ENCODE measurements at places on chromosomes 7 and 10.
A peak's percentile ranks its signal among the peaks of the same experiment; 100 is the strongest.

DNA sequence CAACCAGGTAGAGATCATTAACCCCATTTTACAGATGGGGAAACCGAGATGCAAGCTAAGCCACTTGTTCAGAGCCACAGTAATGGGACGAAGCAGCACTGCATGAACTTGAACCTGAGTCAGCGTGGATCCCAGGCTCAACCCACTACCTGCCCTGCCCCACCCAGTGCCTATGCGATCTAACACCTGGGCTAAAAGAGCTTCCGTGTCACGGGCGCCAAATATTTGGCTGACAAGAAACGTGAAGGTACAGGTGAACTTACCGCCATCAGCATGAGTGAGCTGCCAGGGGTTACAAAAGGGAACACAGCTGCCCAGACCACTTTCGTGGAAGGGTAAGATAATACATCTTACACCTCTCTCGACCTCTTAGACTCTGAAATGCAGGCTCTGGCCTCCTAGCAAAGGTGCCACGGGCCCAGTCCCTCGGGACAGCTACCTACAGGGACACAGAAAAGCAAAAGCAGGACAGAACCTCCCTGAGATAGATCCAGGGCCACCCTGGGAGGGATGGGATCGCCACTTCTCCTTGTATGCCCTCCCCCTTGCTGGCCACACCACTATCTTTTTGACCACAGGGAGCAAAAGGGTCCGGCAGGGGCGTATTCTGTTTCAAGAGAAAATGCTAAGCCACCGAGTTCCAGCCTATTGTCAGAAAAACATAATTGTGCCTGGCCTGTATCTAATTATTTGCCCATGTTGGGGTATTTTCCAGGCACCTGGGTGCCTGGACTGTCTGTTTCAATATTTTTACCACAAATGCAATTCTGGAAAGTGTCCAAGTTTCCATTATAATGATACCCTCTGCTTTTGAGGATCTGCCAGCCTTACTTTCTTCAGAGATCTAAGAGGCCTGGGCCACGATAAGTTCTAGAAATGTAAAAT is 6.4 kb downstream of the CHST15 start:
- DNase-seq = no peak

DNA sequence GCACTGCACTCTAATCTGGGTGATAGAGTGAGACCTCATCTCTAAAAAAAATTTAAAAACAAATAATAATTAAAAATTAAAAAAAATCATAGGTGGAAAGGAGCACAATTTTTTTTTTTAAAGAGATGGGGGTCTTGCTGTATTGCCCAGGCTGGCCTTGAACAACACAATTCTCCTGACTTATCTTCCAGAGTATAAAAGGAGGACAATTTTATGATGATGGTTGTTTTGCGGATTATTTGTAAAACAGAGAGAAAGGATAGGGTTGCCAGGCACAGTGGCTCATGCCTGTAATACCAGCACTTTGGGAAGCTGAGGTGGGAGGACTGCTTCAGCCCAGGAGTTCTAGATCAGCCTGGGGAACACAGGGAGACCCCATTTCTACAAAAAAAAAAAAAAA is 5.0 kb downstream of the ACTR1A start:
- DNase-seq = no peak

GRCh38 chr10:46549171-46550075 is 7.0 kb downstream of the GPRIN2 start:
- DNase-seq = no peak

DNA sequence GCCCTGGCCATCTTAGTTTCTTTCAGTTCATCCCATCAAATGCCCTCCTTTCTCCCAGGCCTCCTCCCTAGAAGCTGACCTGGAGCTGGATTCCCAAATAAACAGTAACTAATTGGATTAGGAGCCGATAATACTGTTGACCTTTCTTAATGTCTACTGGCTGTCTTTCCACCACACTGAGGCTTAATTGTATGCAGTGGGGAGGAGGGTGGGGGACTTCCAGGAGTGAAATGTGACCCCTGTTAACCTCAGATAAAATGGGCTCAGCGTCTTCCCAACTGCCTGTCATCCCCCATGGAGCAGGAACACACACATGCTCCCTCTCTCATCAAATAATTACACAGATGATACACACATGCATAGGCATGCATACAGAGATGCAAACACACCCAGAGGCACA is 53.7 kb upstream of the LBX1 start:
- DNase-seq = no peak

GRCh38 chr7:116942504-116942903 is 10.8 kb upstream of the ST7 start:
- DNase-seq = no peak

GRCh38 chr10:99531026-99531695 is 1.6 kb upstream of the NKX2-3 start:
- DNase-seq = no peak

DNA sequence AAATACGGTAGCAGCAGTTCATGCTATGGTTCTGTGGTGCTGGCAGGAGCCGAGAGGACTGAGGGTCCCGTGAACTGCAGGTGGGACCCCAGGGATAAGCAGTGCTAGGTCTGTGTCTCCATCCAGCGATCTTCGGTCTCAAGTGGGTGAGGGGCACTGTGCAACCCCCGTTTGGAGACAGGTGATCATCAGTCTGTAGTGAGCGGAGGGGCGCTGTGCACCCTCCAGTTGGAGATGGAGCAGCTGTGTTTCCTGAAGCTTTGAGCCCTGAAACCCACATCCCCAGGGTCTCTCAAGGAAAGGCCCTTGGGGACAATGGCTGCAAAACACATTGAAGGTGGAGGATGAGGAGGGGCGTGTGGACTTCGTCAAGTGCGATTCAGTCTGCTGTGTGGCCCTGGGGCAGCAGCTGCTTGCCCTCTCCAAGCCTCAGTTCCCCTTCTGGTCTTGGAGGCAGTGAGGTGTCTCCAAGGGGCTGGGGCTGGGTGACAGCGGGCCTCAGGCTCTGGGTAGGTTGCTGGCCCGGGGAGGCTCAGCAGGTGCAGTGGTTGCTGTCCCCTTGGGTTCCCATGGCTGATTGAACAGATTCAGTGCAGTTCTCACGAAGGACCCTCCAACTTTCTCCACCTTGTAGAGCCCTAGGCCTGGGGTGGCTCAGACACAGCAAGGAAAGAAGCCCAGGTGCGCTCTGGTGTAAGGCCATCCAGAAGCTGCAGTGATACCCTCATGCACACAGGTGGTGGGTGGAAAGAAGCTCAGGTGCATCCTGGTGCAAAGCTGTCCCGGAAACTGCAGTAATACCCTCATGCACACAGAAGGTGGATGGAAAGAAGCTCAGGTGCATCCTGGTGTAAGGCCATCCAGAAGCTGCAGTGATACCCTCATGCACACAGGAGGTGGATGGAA is 160.6 kb downstream of the ADARB2 start:
- no peak for DNase-seq

GRCh38 chr10:62511656-62512055 is 137.5 kb downstream of the ZNF365 start:
- no peak for DNase-seq

DNA sequence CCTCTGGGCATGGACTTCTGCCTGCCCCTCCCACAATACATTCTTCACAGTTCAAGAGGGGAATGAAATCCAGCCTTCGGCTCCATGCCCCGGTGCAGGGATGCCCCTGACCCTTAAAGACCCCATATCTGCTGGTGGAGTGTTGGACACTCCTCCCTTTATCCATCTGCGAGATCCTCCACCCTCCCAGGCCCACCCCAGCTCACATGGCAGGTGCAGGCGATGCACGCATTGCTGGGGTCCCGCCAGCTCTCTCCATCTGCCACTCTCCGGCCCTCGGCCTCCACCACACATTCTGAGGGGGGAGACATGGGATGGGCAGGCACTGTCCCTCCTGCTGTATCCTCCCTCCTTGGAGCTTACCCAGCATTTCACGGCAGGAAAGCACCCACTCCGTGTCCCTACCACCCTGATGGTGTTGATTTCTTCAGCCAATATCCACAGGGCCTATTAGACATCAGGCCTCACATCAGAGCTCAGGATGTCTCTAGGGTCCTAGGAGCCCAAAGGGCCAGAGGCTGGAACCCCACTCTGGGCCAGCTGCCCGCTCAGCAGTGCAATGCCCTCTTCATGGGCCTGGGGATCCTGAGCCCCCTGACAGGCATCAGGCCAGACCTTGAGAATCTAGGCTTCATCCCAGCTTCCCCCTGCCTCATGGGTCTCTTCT is 18.3 kb downstream of the ATP6V1F start:
- no peak for DNase-seq

DNA sequence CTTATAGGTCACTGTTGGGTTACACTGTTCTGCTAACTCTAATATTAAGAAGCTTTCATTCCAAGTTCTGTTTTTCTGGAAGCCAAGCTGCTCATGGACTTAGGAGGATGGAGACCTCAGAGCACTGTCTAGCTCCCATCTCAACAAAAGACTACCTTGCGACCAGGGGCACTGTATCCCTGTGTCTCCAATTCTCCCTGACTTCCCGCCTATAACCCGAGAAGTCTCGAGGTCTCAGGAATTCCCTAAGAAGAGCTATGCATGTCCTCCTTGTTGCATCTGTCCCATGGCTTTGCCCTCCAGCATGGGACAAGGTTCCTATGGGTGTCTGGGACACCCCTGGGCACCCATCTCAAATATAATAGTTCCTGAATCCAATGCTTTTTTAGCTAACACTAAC is 31.2 kb downstream of the BTBD16 start:
- no peak for DNase-seq

GRCh38 chr7:99030951-99031350 is 113.0 kb downstream of the SMURF1 start:
- DNase-seq = no peak

- no peak for DNase-seq
These were observed 19.6 kb downstream of the ARL4A start for GRCh38 chr7:12706900-12707536.

DNA sequence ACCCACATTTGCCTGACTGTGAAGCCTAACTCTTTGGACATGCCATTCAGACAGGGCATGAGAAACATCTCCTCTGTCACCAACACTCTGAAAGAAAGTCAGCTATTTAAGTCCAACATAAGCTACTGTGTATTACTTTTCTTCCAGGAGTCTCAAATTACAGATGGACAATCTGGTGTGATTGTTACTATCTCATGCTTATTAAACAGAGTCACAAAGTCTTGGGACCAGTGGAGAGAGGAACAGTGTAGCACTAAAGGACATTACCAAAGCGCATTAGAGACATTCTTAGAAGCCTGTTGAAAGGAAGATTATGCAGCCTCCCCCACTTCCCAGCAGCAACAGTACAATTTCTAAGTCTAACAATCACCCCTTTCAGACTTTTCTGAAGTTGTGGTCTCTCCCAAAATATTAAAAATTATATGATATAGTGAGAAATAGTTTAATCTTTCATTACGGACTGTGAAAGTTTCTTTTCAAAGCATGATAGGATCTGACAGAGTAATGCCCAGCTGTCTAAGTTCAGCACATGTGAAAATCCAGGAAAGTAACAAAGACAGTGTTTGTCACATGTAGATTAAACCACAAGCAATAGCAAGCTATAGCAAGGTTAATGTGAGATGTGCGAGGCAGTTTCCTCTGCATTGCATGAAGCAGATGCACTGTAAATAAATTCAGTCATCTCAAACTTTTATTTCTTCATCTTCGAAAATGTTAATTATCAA is 280.9 kb upstream of the FZD8 start:
- no peak for DNase-seq

GRCh38 chr7:140439359-140439758 is 35.5 kb downstream of the RAB19 start:
- no peak for DNase-seq

GRCh38 chr10:100535715-100536353 is at the start of gene HIF1AN:
Gene HIF1AN (plus strand): TSS chr10:100535943. CDS start chr10:100535959, 16 bp downstream.
- DNase-seq = peak; percentile 61

GRCh38 chr10:63042256-63042655 is 90.9 kb upstream of the NRBF2 start:
- DNase-seq = no peak

- no peak for DNase-seq
These were observed 648 bp downstream of the HUS1 start for GRCh38 chr7:47978790-47979144.

- no peak for DNase-seq
These were observed 87.3 kb upstream of the KAT6B start for GRCh38 chr10:74738985-74739567.

DNA sequence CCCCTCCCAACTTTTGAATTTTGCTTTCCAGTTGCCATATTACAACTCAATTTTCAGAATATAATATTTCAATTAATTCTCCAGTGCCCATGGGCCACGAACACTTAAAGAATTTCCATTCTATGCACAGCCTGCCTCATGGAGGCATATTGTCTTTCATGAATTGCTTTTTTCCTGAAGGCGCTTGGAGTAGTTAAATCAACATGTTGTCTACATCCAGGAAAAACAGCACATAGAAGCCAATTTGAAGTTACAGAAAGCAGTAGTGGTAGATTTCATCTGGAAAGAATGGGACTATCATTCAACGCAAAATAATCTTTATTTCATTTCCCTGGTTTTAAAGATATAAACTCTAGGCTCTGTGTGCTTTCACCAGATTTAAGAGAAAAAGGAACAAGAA is 106.0 kb downstream of the NRP1 start:
- DNase-seq = no peak

GRCh38 chr7:151599401-151600227 is 79.9 kb upstream of the RHEB start:
- DNase-seq = no peak

- no peak for DNase-seq
These were observed 35.2 kb upstream of the GDF10 start for GRCh38 chr10:47264797-47265281.

- no peak for DNase-seq
These were observed 473.6 kb downstream of the PARD3 start for GRCh38 chr10:34341473-34341872.

DNA sequence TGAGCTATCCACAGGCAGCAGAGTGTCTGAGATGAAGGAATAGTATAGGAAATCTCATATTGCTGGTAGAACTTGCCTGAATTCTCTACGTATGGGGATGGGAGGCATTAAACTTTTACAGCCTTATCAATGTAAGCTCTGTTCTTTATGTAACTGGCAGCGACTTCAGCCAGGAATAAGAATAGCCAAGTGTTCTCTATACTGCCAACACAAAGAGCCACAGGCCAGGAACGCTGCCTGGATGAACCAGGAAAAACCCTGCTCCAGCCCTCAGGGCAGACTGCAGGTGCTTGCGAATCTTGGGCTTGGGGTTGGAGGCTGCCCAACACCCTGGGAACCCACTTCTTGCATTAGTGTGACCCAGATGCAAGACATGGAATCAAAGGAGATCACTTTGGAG is 6.1 kb upstream of the OLAH start:
- DNase-seq = no peak

DNA sequence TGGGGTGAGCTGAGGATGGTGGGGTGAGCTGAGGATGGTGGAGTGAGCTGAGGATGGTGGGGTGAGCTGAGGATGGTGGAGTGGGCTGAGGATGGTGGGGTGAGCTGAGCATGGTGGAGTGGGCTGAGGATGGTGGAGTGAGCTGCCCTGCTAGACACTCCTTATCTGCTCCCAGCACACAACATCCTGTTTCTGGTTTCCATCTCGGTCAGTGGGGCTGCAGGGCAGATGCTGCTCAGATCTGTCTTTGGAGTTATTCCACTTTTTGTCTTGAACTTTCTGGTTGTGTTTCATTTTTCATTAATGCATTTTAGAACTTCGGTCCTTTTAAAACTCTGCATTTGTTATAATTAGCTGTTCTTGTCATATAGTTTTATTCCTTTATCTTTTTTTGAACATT is 67.9 kb upstream of the ANTXRL start:
- no peak for DNase-seq
